ENCODE measurements at places on chromosomes 3 and 15.

GRCh38 chr15:82139823-82140268 is 94.0 kb upstream of the MEX3B start:
- peak; percentile 54 for DNase-seq

GRCh38 chr15:42138968-42139386 is 17.5 kb downstream of the PLA2G4F start:
- DNase-seq, result peak; percentile 39

GRCh38 chr3:80688814-80689213 is 921.0 kb upstream of the ROBO1 start:
- no peak for DNase-seq

DNA sequence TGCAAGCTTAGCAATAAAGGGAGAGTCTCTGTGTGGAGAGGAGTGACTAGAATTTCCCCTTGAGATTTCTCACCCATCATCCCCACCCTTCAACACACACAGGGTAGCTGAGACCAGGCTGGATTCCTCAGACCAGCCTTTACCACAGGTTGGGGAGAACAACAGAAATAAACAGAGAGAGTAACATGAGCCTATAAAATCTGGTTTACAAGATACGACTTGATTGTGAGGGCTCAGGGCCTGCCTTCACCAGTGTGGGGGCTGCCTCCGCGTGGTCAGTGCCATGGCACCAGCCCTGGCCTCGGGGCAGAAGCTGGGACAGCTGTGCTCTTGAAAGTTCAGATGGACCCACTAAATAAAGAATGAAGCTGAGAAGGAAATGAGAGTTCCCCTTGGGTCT is 14.6 kb upstream of the MAGEF1 start:
- no peak for DNase-seq

DNA sequence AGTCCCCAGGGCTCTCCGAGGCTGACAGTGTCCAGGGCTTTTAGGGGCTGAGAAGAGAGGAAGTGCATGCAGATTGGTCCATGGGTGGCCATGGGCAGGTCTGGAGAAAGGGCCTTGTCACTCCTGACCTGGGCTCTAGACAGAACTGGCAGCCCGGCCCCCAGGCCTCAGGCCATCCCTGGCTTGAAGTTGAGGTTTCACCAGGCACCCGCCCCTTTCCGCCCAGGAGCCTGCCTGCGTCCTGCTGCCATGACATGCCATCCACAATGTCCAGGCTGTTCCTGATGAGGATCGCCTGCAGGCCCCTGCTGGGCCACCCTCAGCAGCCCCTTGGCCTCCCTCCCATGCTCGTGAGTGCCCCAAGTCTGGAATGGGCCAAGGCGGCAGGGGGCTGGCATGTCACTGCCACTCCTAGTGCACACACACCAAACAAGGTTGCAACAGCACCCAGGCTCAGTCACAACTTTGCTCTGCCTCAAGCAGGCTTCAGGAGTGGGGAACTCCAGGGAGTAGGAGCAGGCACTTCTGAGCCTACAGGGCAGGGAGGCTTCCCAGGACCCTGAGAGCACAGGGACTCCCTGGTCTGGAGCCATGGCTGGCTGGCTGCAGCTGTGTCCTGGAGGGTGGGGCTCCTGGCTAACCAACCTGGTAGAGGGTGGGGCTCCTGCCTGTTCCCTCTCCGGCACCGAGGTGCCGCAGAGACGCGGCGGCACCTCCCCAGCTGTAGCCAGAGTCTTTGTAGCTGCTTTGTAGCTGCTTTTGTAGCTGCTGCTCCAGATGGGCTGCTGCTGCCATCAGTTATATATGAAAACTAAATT is 1457.1 kb upstream of the GBE1 start:
- DNase-seq, result no peak

GRCh38 chr15:99347574-99347973 is 96.3 kb downstream of the LRRC28 start:
- DNase-seq, result no peak

- no peak for DNase-seq
Observed at GRCh38 chr3:152232001-152232400, 36.7 kb upstream of the MBNL1 start.

GRCh38 chr3:193297421-193297820 is 56.4 kb downstream of the PLAAT1 start:
- DNase-seq, result no peak

DNA sequence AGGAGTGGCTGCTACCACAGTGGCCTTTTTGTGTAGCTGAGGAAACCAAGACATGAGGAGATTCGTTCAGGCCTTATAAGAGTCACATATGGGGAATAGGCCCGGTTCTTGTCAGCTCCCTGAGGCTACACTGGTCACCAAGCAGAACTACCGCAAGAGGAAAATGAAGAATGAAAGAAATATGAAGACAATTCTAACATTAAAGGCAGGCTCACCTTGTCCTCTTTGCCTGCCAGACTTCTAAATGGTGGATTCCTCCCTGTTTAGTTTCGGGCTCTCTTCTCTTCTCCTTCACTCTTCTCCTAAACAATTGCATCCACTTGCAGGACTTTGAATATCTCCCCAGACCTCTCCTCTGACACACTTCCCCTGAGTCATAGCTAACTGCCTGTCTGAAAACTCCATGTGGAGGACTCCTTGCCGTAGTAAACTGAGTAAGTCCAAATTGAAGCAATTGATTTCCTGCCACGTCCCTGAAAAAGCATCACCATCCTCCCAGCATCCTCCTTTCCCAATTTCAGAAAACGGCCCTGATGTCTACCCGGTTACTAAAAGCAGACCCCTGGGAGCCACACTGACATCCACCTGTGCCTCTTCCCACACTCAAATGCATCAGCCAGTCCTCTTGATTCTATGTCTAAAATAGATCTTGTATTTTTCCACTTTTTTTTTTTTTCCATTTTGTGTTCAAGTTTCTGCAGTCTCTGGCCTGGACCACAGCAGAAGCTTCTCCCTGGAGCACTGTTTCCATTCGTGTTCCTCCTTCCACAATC is 30.3 kb upstream of the VEPH1 start:
- DNase-seq, result no peak

DNA sequence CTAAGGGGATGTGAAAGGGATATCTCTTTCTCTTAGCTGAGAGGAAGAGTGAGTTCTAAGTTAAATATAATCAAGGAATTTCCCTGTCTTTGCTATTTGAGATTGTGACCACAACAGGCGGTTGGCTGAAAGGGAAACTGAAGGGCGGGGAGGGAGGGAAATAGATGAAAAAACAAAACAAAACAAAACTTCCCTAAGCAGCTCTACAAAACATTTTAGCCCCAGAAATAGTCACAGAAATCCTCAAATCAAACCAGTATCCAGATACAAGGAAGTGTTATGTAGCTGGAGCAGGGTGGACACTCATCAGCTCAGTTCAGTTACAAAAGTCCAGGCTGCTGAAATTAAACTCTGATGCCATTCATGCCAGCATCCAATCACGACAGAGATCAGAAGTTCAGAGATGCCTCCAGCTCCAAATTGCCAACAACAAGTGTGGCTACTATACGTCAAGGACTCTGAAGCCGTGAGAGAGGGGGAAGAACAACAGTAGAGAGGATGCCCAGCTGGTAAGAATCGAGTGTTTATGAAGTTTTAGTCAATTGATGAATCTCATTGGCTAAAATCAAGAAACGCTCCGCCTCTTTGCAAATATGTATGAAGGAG is 319 bp upstream of the TP63 start:
- DNase-seq, result peak; percentile 48

- no peak for DNase-seq
Observed at GRCh38 chr3:150388498-150389418, 19.3 kb upstream of the TSC22D2 start.

DNA sequence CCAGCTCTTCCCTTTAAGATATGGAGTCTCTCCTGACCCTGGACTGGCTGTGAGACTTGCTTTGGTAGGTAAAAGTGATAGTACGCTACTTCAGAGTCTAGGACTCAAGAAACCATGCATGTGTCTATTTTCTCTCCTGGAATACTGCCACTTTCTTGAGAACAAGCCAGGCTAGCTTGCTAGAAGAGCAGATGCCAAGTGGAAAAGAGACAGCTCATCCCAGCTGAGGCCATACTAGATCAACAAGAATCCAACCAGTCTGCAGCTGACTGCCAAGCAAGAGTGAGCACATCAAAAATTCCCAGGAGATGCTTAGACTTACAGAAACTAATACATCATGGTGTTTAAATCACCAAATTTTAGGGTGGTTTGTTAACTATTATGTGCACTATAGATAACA is 208.3 kb upstream of the RBMS3 start:
- DNase-seq, result no peak

- DNase-seq, result no peak
Observed at GRCh38 chr3:187880441-187880840, 135.2 kb upstream of the BCL6 start.

GRCh38 chr15:90315278-90315982 is 36.7 kb upstream of the ZNF774 start:
- DNase-seq, result peak; percentile 29

DNA sequence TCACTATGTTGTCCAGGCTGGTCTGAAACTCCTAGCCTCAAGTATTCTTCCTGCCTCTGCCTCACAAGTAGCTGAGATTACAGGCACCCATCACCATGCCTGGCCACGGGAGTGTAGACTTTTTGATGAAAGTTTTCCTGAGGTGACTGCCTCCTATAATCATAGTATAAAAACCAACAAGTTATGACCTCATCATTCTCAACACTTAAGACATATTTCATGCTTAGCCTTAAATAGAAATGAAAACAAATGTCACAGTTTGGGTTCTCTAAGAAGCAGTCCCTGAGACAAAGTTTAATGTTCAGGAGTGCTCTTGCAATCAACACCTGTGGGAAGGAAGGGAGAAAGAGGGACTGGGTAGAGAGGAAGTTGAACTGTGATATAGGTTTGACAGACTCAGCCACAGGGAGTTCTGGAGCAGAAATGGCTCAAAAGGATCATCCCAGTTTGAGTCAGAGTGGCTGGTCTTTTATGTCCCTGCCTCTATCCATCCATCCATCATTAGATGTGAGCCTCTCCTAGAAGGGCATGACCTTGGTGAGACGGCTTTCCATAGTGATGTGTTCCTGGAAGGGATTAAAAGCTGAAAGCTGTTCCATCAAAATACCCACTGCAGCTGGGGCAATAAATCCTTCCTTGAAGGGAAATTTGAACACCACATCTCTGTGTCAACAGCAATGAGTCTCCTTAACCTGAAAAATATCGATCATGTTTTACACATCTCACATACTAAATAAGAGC is 16.2 kb upstream of the ABHD5 start:
- DNase-seq, result no peak

DNA sequence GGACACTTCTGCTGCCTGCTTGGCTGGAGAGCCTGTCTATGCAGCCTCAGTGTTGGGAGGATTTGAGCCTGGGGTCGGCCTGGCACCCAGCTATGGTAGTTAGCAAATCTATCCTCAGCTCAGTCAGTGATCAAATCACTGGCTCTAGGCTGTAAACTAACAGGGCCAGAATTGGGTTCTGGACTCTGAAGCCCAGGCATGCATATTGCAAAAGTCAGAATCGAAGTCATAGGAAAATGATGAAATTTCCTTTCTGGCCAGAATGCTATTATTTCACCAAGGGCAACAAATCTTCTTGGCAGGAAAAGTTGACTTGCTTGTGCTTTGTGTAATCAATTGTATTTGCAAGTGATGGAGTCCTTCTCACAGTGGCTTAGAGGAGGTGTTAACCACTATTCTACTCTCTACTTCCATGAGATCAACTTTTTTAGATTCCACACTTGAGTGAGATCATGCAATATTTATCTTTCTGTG is 482.6 kb upstream of the TPRG1 start:
- peak; percentile 83 for DNase-seq

DNA sequence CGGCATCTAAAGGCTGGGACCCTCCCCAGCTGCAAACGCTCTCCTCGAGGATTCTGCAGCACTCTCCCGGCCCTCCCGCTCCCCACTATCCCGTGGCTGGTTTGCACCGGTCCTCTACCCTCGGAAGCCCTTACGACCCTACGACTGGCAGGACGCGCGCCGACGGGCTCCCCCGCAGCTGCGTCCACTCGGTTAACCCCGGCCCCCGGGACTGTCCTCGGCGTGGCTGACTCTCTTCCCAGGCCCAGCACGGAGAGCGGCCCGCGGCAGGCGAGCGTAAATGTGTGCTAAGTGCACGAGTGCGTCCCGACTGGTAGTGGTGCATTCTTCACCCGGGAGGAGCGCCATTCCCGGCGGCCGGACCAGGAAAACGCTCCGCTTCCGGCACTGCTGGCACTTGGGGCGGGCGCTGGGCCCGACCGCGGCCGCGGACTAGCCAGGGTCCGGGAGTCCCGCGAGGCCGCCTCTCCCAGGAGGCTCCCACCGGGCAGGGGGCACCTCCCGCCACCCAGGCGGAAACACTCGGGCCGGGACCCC is 508 bp downstream of the GORASP1 start:
- peak; percentile 51 for DNase-seq

- DNase-seq, result no peak
Observed at GRCh38 chr3:30650348-30650995, 44.1 kb downstream of the TGFBR2 start.

DNA sequence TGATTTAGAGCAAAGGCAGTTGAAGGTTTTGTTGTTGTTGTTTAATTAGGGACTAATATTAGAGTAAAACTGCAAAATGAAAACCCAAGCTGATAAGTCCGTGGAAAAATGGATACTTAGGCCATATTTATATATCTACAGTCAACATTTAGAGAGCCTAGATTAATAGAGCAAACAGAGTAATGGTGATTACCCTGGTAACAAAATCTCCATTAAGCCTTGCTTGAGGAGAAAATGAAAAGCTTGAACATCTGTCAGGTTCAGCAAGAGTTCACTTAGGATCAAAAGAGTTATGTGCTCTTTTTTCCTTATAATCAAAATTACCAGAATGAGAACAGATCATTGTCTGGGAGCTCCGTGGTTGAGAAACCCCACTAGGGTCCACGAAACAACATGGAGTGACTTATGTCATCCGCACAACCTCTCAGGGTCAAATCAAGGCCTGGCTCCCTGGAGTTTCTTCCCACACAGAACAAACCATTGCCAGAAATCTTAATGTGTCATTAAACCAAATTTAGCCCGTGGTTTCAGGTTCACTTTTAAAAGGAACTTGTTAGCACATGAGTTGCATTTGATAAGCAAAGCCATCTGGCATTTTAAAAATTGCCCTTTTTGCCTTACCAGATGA is 381.2 kb downstream of the GABRB3 start:
- no peak for DNase-seq

GRCh38 chr3:177499779-177500423 is 302.6 kb upstream of the TBL1XR1 start:
- DNase-seq, result no peak

DNA sequence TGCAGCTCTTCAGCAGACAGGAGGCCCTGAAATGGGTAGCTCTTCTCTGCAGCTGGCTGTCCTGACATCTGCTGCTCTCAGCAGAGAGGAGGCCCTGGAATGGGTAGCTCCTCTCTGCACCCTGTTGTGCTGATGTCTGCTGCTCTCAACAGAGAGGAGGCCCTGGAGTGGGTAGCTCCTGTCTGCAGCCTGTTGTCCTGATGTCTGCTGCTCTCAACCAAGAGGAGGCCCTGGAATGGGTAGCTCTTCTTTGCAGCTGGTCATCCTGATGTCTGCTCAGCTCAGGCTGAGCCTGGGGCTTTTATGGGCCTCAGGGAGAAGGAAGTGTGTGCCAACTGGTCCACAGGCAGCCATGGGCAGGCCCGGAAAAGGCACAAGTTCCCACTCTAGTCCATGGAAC is 66.6 kb downstream of the PIK3CB start:
- no peak for DNase-seq

DNA sequence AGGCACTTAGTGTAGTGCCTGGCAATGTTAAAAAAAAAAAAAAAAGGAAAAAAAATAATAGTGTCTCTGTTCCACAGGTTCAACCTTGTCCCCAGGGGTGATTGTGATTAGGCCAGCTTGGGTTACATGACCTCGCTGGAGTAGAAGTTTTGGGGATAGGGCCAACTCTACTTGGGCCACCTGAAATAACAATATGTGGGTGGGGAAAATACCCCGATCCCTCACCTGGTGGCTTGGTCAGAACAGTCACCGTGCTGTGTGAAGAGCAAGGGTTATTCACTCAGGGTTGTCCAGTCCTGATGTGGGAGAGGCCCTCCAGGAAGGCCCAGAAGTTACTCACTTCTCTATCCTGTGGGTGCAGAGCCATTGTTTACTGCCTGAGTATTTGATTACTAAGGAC is 19.5 kb downstream of the XYLB start:
- DNase-seq, result no peak

Data from suppressor macrophage treated with lipopolysaccharide for 4 hours (primary cell).